Sigmoid colon (tissue), 7 donors: ENCODE measurements at places on chromosomes 12 and 14. TPM values are rescaled to one million over a fixed set of nuclear protein-coding genes. Genes with fewer than 3 reads are reported as not detected.

GRCh38 chr12:68446384-68446783, 114.2 kb upstream of the MDM1 start:
- no peak for DNase-seq

- DNase-seq, result no peak
Measured at GRCh38 chr12:97167598-97167997, 260.5 kb downstream of the NEDD1 start.

The C14orf39 gene
- not detected for polyA plus RNA-seq

The LHX5 gene
- polyA plus RNA-seq, result not detected

DNA sequence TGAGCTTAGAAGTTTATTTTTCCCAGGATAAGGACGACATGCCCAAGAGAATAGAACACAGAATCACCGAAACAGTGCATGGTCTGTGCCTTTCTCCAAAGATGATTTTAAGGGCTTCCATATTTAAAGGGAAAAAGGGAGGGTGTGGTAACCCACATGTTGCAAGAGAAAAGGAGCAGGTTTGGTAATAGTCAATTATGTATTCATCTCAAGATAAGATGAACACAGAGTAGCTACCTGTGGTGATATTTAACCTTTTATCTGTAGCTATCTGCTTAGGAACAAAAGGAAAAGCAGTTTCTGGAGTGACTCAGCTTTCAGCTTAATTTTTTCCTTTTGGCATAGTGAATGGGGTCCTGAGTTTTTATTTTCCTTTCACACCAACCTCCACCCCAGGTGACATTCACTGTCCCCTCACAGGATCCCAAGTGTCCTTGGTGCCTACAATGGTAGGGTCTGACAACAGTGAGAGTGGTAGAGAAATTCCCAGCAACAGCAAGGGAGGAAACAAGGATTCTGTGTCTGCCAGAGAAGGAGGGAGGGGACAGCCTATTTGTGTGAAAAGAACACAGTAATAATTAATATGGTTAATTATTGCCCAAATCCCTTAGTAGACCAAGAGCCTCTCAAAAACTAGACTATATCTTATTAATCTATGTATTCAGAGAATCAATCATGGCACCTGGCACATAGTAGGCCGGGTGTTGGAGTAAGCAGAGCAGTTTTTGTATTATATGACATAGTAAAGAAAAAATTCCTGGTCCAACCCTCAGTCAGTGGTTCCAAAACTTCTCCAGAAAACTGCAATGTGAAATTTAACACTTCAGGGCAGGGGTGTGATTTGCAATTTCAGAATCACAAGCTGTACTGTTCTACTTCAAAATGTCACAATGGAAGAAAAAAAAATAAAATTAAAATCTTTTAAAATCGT, 154.5 kb downstream of the PHLDA1 start:
- DNase-seq, result no peak

The PSMC1 gene
- 116 TPM for polyA plus RNA-seq

DNA sequence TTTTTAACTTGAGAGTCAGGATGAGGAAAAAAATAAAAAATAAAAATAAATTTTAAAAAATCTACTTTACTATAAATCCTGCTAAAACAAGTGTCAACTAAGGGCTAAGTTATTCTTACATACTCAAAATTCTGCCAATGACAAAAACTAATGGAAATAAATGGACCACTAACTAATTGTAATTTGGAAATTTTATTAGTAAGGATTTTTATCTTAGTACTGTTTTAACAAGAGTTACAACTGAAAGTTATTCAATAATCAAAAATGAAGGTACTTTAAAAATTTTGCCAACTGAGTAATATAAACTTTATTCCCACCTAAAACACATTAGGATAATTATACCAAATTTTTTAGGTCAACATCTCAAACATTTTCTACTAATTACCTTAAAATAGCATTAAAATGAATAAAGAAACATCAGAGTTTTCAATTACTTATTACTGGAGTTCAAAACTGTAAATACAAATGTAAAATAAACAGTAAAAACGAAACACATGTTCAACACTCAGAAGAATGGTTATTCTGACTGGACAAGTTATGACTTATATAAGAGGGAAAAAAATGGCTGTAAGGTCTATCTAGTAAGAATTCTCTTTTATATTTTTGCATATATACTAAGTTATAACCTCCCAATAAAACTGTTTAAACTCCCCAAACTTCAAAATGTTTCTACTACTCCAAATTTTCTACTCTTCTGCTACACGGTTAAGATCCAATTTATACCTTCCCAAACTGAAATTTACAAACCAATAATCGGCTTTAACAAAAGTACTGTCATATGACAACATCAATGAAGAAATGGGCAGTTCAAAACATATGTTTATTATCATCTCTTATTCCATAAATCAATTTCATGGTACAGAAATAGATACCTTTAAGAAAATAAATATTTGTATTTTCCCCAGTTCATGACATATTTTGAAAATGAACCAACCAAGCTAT, 2.7 kb downstream of the HECTD1 start:
- DNase-seq, result no peak

DNA sequence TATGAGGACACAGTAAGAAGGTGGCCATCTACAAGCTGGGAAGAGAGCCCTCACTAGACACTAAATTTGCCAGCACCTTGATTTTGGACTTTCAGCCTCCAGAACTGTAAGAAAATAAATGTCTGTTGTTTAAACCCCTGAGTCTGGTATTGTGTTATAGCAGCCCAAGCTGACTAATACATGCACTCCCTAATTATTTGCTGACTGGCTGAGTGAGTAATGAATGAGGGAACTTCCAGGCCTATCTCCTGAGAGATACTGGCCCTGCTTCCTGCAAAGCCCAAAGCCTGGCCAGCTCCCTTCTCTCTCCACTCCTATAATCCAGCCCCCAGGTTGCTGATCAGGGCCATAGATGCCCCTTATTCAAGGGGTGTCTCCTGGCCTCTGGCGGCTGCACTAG, 120.0 kb upstream of the NOS1 start:
- DNase-seq, result no peak

The MUCL1 gene
- not detected for polyA plus RNA-seq

- DNase-seq, result no peak
Measured at GRCh38 chr14:20204721-20205120, 14.0 kb downstream of the OR11G2 start.

- DNase-seq, result no peak
Measured at GRCh38 chr12:81722004-81722403, 37.1 kb downstream of the PPFIA2 start.

DNA sequence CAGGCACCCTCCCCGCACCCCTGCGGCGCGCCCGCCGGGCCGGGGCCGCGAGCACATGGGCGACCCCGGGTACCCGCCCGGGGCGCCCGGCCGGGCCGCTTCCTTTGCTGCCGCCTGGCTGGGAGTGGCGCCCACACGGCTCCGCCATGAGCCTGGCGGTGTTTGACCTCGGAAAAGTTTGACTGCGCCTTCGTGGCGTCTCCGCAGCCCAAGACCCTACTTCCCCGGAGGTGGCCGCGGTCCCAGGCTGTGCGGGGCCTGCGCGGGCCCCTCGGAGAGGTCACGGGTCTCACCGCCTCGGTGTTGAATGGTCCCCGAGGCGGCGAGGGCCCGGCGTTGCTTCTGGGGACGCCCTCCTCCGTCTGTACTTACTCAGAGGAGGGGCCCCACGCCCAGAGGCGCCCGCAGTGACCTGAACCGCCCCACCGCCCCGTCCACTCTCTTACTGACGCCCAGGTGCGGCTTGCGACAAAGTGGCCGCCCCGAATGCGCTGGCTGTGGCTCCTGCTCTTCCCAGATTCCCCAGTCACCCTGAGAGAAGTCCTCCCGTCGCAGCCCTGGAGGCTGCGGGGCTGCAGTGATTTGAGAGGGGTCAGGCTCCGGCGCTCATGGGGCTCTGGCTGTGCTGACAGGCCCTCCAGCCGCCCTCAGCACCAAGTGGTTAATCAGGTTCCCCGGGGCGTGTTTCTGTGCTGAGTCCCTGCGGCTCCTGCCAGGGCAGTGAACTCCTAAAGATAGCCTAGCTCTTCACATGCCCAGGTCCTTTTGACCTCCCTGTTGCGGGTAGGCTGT, 5.8 kb downstream of the KMT5A start:
- peak; percentile 68 for DNase-seq

GRCh38 chr14:51862860-51863259, 2.4 kb downstream of the GNG2 start:
- no peak for DNase-seq

DNA sequence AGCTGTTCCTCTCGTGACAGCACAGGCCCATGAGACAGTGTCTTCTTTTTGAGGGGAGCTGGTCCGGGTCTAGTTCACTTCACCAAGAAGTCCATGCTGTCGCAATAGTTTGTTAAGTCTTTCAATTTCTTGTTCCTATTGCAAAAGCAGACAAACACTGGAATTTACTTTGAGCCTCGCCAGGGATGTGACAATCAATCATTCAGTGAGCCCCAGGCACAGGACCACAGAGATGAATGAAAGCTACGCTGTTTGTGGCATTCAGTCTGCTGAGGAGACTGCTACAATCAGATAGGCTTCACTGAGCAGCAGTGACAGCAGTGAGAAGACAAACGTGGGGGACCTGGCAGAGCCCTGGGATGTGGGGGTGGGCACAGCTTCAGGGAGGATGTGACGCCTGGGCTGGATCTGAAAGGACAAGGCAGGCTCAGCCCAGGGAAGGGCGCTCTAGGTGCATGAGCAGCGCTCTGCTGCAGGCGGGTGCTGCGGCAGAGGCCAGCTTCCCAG, 35.5 kb downstream of the TCTN1 start:
- no peak for DNase-seq

DNA sequence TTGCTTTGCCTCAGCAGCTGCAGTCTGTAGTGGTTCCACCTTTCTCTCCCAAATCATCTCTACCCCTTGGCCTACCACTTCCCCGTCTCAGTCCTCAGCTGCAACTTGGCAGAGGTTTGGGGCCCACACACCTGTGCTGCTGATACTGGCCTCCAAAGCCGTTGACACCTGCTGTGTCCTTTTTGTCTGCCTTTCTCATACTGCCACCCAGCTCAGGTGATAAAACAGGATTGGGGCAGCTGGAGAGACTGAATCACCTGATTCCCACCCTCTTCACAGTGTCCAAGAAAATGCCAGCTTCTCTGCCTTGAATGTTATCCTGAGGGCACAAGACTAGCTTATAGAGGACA, 103.7 kb downstream of the ETV6 start:
- DNase-seq, result no peak

GRCh38 chr12:80422550-80422949, 21.5 kb upstream of the PTPRQ start:
- no peak for DNase-seq

The NOXRED1 gene
- not detected for polyA plus RNA-seq

DNA sequence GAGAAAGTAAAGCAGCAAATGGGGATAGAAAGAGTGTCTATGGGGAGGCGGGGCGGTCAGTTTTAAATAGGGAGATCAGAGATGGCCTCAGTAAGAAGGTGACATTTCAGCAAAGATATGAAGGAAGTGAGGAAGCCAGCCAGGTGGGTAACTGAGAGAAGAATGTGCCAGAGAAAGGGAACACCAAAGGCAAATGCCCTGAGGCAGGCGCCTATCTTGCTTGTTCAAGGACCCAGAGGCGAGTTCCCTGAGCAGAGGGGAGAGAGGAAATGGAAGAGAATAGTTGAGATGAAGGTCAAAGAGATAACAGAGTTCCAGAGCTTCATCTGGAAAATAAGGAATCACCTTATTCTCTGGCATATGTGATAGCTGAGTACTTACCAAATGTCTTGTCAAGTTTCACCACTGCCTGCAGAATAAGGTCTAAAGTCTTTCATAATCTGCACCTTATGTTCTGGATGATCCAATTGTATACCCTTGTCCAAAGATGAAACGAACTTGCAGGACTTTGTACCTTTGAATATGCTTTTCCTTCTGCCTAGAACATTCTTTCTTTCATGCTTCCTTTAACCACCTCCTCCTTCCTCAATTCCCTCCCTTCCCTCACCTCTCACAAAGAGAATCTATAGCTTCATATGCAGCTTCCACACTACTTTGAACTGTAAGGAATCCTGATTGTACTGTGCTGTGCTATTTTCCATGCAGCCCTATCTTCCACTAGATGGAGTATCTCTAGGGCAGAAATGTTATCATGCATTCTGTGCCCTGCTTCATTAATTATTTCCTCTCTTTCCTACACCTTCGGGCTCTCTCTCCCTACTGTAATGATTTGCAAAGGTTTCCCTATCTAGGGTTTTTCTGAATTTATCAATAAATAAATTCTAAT, 38.5 kb downstream of the GNPTAB start:
- no peak for DNase-seq

DNA sequence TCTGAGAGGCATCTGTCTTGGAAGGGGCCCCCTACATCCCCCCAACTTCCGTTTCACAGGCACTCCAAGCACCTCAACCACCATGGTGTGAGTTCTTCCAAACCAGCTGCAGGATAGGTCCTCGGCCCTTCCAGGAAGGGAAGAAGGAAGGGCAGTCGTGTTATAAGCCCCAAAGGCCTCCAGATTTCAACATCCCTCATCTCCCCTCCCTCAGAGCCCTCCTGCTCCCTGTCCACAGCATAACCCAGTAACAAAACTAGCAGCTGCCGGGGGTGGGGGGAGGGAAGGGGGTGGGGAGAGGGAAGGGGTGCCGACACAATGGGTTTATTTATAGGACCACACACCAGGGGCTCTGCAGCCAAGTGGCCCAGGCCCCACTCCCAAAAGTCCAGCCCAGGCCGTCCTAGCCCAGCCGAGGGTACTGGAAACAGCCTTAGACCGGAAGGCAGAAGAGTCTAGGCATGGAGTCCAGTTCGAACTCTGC, 18.3 kb downstream of the NCKAP5L start:
- no peak for DNase-seq

DNA sequence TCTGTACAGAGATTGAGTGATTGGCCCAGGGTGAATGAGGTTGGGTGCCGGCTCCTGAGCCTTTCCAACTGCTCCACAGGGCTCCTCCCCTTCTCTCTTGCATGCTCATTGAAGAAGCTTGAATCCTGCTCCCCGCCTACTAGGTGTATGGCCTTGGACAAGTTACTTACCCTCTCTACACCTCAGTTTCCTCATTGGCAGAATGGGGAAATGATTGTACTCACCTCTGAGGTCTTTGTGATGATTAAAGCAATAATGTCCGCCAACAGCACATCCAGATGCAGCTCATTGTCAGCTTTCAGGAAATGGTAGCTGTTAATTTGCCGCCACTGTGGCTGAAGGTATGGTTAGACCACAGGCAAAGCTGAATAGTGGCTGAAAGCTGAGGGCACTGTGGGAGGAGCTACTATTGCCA, 174.1 kb downstream of the CRADD start:
- DNase-seq, result no peak

The PPP4R4 gene
- polyA plus RNA-seq, result 0.60 TPM

The LMNTD1 gene
- not detected for polyA plus RNA-seq

The CABP1 gene
- polyA plus RNA-seq, result 1.6 TPM

- DNase-seq, result no peak
Measured at GRCh38 chr12:41511247-41511646, 323.1 kb downstream of the PDZRN4 start.
